ENCODE measurements at places on chromosomes 16 and 17.

GRCh38 chr17:35981908-35982330, 622 bp upstream of the CCL16 start:
- DNase-seq = peak; percentile 36

GRCh38 chr16:50300942-50301625, 34.7 kb downstream of the ADCY7 start:
- peak; percentile 7 for DNase-seq

DNA sequence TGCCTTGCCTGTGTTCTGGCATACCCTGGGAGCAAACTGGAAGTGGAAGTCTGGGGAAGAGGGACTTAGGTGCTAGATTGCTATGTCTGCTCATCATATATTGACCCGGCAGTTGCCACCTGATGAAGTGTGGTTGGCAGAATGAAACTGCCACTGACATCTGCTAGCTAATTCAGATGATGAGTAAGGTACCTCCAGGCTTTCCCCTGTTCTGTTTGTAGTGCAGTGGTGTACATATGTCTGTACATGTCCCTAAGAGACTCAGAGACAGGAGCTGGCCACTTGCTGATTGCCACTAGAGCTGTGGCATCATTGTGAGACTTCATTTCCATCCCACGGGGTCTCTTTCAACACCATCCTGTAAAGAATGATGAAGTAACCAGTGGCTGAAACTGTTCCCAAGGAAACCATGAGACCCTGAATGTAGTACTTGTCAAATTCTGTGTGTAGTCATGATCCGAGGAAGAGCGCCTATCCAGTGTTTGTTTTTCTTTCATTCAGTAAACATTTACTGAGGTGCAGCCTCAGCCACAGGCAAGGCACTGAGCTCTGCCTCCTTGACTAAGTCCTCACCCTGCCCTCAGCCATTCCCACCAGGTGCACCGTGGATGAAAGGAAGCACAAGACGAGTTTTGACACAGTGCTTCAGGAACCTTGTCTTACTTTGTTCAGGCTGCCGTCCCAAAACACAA, 13.2 kb downstream of the CLUAP1 start:
- no peak for DNase-seq

DNA sequence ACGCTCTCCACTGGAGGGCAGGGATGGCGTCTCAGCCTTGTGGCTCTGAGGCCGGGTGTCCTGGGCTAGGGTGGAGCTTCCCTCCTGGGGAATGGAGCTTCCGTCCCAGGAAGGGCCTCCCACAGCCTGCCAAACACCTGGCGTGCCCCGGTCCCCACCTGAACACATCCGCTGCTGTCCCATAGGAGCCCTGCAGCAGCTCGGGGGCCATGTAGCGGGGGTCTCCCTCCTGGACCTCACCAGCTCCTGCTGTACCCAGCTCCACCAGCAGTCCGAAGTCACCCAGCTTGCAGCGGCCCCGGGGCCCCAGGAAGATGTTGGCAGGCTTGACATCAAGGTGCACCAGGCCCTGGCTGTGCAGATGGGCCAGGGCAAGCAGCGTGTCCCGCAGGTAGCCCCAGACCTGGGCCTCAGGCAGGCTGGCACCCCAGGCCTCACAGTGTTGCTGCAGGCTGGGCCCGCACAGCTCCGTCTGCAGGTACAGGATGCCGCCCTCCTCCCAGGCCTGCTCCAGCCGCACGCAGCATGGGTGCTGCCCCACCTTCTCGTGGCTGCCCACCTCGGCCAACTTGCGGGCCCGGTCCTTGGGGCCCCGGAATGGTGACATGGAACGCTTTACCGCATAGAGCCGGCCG, 5.0 kb downstream of the PKMYT1 start:
- DNase-seq = no peak

DNA sequence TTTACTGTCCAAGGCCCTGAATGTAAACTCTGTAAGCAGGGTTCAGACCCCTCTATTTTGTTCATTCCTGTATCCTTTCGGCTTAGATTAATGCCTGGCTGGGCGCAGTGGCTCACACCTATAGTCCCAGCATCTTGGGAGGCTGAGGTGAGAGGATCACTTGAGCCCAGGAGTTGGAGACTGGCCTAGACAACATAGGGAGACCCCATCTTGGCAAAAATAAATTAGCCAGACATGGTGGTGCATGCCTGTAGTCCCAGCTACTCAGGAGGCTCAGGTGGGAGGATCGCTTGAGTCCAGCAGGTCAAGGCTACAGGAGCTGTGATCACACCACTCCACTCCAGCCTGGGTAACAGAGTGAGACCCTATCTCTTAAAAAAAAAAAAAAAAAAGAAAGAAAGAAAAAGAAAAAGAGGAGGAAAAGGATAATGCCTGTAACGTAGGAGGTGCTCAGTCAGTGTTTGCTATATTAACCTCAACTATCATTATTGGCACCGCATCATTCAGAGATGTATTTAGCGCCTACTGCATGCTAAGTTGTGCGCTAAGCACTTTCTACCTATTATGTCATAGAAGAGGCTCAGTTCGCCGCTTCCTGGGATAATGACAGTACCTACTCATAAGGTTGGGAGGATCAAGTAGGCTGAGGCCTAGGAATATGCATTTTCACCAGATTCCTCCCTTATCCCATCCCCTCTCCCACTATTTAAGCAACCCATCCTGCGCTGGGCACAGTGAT, 5.0 kb downstream of the SOCS1 start:
- no peak for DNase-seq

All from iPS-NIHi11 (cell line).